COLO829 (cell line): ENCODE measurements at places on chromosomes 6 and 20.

- no peak for DNase-seq
Observed at GRCh38 chr6:4250645-4251044, 115.3 kb upstream of the ECI2 start.

DNA sequence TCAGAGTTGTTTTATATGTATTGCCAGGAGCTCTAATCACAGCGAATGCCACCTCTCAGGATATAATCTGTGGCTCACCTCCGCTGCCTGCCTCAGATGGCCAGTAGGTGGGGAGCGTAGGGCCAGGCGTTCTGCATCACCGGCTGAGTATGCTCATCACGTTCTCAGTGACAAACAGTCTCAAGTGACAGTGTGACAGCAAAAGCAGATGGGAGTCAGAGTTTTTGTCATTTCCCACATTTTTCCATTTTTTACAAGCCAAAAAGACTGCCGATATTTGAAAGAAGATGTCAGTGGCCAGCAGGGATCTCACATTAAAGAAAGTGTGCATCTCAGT, 208.7 kb downstream of the ALDH8A1 start:
- DNase-seq: no peak

DNA sequence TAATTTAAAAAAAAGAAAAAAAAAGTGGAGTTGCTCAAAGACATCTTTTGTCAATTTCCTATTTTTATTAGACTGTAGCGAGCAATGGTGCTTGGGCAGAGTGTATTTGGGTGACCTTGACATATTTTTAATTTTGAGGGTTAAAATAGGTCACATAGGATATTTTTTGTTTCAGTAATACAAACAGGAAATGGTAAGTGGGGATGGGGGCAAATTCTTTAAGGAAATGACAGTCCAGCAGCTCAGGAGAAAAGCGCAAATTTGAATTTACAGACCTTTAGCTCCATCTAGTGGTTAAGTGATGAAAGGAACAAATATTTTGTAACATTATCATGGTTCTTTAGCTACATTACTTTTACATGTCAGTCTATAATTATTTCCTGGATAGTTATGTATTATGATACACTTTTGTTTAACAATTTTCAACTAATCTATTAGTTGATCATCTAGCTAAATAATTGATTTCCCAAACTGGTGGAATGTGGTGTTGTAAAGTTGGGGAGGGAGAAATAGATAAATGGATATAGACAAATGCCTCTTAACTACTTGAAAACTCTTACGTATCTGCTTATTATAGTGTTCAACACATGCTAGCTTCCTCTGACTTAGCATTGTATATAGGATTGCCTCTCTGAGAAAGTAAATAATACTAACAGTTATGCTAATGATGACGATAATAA, 10.0 kb downstream of the CITED2 start:
- peak; percentile 43 for DNase-seq

GRCh38 chr6:19327241-19327640, 509.9 kb upstream of the ID4 start:
- no peak for DNase-seq

- no peak for DNase-seq
Observed at GRCh38 chr6:28188111-28188979, 36.7 kb upstream of the ZSCAN9 start.

- peak; percentile 81 for DNase-seq
Observed at GRCh38 chr6:2353412-2354137, 108.2 kb upstream of the GMDS start.

GRCh38 chr6:157535340-157536222, 154.6 kb downstream of the ZDHHC14 start:
- peak; percentile 67 for DNase-seq

GRCh38 chr6:118161343-118161742, 254.3 kb downstream of the SLC35F1 start:
- DNase-seq: no peak

DNA sequence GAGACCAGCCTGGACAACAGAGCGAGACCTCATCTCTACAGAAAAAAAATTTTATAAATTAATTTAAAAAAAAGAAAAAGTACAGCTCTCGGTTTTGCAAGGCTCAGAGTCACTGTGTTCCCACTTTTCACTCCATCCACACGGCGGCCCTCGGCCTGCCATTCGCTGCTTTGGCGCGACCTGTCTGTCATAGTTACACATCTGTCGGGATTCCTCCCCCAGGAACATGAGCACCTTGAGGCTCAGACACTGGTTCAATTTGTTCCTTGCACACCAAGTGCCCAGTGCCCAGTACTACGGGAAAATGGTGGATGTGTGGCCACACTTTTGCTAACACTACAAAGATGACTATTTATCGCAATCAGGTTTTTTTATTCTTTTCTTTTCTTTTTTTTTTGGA, 8.4 kb downstream of the CTSZ start:
- DNase-seq: no peak
